ENCODE measurements at places on chromosomes 12 and 14.

DNA sequence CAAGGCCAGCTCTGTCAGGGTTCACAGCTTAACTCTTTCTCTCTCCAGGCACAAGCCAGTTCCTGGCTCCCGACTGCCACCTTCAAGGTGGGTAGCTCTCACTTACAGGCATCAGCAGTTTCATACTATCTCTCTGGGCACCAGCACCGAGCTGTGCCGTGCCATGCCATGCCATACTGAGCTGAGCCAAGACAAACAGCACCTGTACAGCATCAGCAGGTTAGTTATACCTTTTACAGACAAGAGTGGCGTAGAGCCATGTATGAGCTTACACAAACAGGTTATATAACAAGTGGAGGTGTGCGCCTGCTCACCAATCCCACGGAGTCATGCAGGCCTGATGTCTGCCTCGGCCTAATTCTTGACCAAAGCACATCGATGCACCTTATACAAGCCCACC, 1098.7 kb downstream of the AACS start:
- no peak for DNase-seq

DNA sequence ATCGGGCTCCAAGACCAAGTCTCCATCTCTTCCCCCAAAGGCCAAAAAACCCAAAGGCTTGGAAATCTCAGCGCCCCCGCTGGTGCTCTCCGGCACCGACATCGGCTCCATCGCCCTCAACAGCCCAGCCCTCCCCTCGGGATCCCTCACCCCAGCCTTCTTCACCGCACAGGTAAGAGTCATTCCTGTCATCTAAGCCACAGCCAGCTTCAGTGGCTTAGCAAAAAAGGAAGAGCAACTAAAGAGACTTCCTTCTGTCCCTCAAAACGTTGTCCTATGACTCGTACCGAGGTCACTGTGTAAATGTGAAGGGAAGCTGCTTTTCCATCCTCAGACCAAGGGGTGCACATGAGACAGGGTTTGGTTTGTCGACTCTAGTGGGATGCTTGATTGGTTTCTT, 53.4 kb downstream of the ELK3 start:
- no peak for DNase-seq

- no peak for DNase-seq
These were observed 26.5 kb upstream of the RCOR1 start for GRCh38 chr14:102565959-102566358.

GRCh38 chr12:51388846-51389245, 2.4 kb downstream of the GALNT6 start:
- DNase-seq = no peak

- DNase-seq = no peak
These were observed 122.9 kb downstream of the PPHLN1 start for GRCh38 chr12:42448841-42449240.

- no peak for DNase-seq
These were observed 107.8 kb upstream of the GRIP1 start for GRCh38 chr12:66786531-66787308.

DNA sequence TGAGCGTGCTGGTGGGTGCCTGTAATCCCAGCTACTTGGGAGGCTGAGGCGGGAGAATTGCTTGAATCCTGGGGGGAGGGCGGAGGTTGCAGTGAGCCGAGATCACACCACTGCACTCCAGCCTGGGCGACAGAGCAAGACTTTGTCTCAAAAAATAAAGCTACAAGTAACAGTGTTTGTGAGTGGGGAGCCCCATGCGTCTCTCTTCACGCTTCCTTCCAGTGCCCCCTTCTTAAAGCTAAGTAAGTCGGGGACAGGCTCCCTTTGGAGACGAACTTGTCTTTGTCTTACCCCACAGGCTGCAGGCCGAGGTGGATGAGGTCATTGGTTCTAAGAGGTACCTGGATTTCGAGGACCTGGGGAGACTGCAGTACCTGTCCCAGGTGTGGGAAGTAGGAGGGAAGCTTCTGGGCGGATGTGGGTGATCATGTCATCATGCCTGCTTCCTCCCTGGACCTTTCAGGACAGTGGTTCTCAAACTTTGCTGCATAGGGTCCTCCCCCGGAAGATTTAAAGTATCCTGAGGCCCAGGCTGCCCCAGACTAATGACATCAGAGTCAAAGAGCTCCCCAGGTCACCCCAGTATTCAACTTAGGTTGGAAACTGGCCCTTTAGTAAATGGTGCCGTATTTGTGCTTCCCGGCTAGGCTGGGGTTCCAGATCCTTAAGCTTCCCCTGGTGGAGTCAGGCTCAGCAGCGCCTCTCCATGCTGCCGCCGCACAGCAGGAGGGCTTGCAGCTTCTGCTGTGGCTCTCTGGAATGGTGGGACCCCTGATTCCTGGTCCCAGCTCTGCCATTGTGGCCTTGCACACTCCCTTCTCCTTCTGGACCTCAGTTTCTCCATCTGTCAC, 37.1 kb downstream of the CYP46A1 start:
- no peak for DNase-seq

- DNase-seq = no peak
These were observed 260.4 kb upstream of the PPFIA2 start for GRCh38 chr12:82019533-82019932.

- DNase-seq = no peak
These were observed at the start of gene ALDH1L2 for GRCh38 chr12:105084251-105085250. ALDH1L2 (minus strand) TSS chr12:105084458; CDS start chr12:105084436, 22 bp downstream.

GRCh38 chr14:48672506-48672905, 913.7 kb downstream of the RPS29 start:
- DNase-seq = no peak

GRCh38 chr14:81211844-81212243, 8.9 kb downstream of the GTF2A1 start:
- DNase-seq = no peak

- no peak for DNase-seq
These were observed 479.7 kb downstream of the AACS start for GRCh38 chr12:125544960-125545359.

- no peak for DNase-seq
These were observed 859.6 kb downstream of the BCL11B start for GRCh38 chr14:98412431-98412830.

DNA sequence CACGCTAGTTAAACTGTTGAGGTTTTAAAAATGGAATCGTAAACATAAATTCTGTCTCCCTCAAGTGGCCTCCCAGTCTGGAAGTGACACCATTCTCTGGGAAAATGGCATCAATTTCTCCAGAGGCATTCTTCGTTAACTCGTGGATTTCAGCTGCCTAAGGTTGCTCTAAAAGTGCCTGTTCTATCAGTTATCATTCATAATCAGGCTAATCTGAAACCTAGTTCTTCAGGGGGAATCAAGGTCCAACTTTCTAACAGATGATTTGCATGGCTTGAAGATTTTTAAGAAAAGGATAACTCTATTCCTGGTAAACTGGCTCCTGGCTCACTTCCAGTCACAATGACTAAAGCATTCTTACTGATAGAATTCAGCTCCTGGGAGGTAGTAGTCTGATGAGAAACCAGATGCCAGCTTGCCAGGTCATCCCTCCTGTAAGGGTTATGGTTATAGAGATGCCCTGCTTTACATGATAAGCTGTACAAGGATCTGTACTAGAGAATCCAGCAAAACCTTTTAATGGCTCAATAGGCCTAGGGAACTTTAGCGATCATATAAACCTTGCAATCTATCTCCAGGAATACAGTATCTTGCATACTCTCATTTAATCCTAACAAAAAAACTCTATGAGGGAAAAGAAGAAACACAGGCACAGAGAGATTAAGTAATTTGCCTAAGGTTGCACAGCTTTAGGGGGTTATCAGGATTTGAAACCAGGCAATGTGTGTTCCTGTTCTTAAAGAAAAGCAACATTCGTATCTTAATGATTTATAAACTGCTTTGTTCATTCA, 1.5 kb downstream of the L3HYPDH start:
- DNase-seq = no peak

GRCh38 chr14:100108042-100108825, 43.0 kb downstream of the EVL start:
- DNase-seq = peak; percentile 81

DNA sequence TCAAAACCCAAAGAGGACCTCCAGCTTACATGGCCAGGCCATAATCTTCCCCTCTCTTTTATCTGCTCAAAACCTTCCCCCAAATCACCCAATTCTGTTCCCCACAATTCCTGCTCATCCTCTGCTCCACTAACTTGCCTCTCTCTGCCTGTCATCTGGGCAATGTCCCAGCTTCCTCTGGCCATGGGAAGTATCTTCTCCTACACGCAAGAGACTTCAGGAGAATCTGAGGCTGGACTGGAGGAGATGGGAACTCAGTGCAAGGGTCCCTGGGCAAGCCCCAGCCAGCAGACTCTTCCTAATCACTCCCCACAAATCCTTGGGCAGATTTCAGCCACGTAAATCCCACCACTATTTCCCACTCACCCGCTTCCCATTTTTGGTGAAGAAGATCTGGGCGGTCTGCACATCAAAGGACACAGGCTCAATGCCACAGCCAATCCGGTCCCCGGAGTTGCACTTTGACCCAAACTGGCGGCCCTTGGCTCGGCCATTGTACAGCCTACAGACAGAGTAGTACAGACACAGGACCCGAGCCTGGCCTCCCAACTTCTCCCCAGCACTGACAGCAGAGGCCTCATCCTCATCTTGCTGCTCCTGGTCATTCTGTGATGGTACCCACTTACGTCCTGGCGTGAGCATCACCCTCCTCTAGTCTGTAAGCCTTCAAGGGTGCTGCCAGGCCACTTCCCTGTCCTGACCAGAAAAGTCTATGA, 4.7 kb downstream of the SPRYD3 start:
- DNase-seq = no peak

GRCh38 chr12:104698871-104699270, 242.1 kb downstream of the CHST11 start:
- DNase-seq = no peak

GRCh38 chr12:85523197-85523596, 243.2 kb downstream of the ALX1 start:
- no peak for DNase-seq

DNA sequence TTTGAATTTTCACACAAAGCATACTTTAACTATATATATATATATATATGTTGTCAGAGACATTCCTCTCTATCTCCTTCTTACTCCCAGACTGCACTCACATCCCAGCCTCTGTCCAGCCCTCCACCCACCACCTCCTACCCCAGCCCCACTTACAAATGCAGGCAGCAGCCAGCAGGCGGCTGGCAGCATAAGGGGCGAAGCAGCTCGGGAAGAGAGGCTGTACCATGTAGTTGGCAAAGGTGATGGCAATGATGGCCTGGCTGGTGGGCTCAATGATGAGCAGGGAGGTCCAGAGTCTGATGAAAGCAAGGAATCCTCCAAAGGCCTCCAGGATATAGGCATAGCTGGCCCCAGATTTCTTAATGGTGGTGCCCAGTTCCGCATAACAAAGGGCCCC, 2.5 kb downstream of the SLC7A7 start:
- no peak for DNase-seq

DNA sequence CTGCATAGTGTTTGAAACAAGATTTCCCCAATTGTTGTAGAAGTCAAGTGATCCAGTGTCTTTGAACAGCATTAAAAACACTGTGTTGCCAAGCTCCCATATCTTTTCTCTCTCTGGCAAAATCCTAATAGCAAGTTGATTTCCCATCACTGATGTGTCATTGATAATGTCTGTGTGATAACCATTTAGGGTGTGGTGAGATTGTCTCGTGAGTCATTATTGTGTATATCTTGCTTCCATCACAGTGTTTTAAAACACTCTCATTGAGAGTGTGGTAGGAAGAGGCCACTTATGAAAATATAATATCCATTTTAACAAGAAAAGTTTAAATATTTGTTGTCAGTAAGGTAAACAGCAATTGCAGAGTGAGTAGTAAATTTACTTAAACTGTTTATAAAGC, 74.7 kb downstream of the PRORP start:
- DNase-seq = no peak

GRCh38 chr12:69173368-69173767, 66.0 kb upstream of the CPSF6 start:
- DNase-seq = no peak

GRCh38 chr14:100644784-100645183, 57.6 kb upstream of the BEGAIN start:
- no peak for DNase-seq

GRCh38 chr12:68334132-68334531, 2.0 kb upstream of the MDM1 start:
- DNase-seq = no peak

GRCh38 chr12:19436931-19437330, 2.4 kb upstream of the AEBP2 start:
- DNase-seq = no peak

GRCh38 chr14:65222440-65222858, 120.1 kb upstream of the MAX start:
- peak; percentile 46 for DNase-seq

Data from stimulated activated CD4-positive, alpha-beta T cell treated with anti-CD3 and anti-CD28 coated beads, Interleukin-15, amount 100 ng/mL, for 1 hour (primary cell).